ENCODE measurements at places on chromosomes 2 and 18.

DNA sequence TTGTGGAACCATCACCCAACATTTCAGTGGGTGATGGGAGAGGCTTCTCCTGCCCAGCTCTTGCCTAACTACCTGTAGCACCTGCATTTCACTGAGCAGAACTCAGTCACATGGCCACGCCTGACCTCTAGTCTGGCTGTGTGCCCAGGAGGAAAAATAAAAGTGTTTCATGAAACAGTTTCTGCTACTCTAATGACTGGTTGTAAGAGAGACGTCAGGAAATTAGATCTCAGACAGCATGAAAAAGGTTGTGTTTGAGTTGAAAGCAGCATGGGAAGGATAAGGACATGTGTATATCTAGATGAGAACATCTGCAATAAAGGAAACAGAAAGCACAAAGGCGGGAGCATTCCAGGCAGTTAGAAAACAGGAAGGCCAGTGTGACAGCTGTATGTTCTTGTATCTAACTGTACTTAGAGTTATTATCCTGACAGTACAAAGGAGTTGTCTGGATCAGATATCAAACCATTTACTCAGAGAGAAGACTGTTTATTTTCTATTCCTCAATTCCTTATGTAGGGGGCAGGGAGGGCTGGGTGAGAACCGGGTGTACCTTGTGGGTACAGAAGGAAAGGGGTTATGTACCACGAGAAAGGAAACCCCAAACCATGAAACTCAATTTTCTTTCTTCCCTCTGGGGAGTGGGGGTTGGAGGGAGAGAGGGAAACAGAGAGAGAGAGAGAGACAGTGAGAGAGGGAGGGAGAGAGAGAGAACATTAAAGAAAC lies 307.4 kb upstream of the VWC2L start:
- no peak for DNase-seq

DNA sequence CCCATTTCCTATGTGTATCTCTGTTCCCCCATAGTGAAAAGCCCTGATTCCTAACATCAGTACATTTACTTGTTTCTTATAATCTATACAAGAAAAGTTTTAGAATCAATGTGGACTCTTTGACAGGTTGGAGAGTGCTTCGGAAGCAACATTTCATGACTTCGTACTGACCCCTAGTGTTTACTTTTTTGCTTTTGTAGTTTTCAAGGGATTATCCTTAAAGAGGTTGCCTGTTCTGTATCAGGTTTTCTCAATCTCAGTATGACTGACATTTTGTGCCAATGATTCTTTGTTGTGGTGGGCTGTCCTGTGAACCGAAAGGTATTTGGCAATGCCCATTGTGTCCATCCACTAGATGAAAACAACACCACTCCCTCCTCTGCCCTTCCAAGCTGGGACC lies 43.3 kb upstream of the SERPINB2 start:
- DNase-seq = no peak

DNA sequence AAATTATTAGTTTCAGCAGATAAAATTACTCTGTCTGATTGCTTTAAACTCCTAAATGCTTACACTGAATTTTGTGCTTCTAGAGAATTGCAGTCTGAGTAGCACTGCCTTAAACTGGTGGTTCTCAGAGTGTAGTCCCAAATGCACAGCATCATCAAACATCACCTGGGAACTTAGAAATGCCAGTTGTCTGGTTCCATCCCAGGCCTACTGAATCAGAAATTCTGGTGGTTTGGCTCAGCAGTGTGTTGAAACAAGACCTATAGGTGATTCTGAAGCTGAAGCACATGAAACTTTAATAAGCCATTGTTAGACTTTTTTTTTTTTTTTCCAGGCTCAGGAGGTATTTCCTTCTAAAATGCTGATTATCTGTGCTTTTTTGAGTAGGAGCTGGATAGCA lies 22.0 kb downstream of the EPC2 start:
- no peak for DNase-seq

GRCh38 chr2:73601780-73602179 lies 40.4 kb downstream of the NAT8 start:
- no peak for DNase-seq

GRCh38 chr2:20434588-20435294 lies 12.1 kb upstream of the RHOB start:
- DNase-seq = no peak

- DNase-seq = no peak
Measured at GRCh38 chr18:55354795-55355194, 233.2 kb downstream of the TCF4 start.

GRCh38 chr18:6943143-6943542 lies 174.5 kb downstream of the LAMA1 start:
- DNase-seq = no peak

DNA sequence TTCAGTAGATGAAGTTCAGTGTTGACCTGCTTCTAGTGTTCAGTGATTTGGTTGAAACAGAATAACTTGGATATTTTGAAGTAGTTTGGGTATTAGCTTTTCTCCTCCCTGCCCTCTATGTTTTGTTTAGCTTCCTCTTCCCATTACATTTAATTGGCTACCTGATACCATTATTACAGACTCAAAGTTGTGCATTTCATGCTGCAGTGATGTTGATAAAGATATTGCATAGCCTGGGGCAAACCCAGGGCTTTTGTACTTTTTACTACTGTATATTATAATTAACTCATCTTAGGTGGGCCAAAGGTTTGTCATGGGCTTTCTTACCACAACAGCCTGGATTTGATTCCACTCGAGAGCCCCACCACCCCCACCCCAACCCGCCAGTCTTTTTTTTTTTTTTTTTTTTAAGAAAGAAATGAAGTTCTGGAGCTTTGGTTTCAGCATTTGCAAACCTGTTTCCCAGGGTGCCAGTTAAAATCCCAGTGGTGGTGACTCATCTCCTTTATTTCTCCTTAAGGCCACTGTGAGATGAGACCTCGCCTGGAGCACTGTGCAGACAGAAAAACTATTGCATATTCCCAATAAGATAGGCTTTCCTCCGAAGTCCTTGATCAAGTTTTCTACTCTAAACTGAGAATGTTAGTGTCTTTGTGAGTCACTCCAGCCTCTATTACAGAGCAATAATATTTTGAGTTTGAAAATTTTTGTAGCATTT lies 393.7 kb upstream of the FANCL start:
- no peak for DNase-seq

GRCh38 chr2:240730501-240731177 lies 39.0 kb downstream of the AQP12A start:
- no peak for DNase-seq

DNA sequence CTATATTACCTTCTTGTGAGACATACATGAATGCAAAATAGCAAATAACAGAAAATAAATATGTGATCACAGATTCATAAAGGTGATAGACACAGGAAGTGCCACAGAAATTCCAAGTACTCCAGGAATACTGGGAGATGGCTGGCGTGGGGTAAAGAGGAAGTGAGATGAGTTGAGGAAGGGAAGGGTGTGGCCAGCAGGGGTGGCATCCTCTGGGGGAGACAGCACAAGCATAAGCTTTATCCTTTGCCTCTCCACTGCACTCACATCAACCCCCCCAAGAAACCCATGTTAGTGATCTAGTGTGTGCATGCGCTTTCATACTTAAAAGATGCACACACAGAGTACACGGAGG lies 94.8 kb upstream of the B3GNT7 start:
- DNase-seq = no peak

DNA sequence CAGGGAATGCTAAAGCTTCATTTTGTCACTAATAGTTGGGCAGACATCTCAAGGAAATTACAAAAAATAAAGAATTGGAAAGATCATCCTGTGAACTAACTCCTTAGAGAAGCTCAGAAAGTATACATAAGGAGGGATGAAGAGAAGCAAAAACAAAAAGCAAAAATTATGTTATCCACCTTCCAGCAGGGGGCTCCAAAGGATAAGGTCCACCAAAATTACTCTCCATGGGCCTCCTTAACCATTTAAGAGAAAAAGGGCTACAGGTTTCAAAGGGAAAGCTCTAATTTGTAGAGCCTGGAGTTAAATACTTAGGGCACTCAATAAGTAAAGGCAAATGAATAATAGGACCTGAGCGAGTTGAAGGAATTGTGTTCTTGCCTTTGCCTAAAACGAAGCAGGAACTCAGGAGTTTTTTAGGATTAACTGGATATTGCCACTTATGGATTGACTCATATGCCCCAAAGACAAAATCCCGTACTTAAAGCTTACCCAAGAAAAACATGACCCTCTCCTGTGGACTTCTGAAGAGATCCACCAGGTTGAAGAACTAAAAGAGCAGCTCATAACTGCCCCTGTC lies 1167.9 kb downstream of the DSC3 start:
- no peak for DNase-seq

DNA sequence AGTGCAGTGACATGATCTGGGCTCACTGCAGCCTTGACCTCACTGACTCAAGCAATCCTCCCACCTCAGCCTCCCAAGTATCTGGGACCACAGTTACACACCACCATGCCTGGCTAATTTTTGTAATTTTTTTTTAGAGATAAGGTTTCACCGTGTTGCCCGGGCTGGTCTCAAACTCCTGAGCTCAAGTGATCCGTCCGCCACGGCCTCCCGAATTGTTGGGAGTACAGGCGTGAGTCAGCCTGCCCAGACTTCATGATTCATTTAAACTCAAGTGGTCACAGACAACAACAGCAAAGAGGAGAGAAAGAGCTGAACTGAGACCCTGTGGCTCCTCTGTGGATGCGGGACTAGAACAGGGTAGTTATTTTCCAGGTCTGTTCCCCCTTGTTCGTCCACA lies 83.0 kb downstream of the TSHZ1 start:
- no peak for DNase-seq
